ENCODE measurements at places on chromosomes 3 and 15.

GRCh38 chr3:144053121-144053520 is 81.5 kb downstream of the DIPK2A start:
- DNase-seq: peak; percentile 73

- no peak for DNase-seq
Measured at GRCh38 chr15:51864408-51865056, 35.1 kb downstream of the TMOD3 start.

DNA sequence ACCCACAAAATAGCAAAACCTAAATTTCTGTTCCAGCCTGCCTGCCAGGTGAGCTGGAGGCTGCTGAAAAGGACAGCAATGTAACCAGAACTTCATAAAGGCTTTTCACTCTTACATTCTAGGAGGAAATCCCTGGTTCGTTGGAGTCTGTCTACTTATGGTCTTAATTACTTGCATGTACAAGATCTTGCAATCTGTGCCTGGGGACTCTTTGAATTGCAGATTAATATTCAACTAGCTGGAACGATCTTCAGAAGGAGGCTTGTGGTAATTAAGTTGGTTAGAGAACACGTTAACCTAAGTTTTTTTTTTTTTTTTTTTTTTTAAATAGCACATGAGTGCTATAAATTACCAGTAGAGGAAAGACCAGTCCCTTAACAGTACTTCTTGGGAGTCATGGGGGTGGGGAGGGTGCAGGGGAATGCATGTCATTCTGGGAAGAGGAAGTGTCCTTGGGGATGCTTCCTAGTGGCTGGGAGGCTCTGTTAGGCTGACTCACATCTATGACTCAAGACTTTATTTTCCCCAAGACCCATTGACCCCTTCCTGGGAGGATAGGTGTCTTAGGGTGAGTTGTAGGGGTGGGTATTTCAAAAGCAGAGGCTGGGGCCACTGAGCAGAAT is 139.8 kb downstream of the RAB11A start:
- peak; percentile 44 for DNase-seq

DNA sequence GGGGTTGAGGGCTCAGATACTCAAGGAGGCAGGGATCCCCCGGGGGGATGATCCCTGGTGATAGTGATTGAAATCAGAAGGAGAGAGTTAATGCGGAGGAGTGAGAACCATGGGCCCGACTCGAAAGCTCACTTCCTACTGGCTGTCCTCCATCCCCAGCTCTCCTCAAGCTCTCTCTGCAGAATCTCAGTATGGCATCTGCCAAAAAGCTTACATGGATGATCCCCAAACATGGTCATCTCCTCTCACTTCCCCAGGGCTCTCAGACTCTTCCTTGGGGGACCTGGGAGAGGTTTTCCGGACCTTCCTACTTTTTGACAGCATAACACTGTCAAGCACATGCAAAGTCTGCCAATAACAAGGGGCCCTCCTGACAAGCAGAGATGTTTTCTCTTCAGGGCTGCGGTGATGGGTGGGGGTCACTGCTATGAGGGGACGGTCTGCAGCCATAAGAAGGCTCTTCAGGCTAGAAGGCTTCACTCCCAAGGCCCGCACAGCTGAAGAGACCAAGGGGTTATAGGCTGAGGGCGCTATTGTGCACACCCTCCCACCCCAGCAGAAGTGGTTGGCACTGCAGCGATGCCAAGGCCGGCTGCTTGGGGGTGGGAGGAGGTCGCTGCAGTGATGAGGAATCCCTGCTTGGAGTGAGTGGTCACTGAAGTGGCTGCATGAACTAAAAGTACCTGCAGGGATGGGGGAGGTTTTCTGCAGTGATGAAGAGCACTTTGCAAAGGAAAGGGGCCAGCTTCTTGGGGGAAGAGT is 828 bp upstream of the VWA5B2 start:
- DNase-seq: no peak

DNA sequence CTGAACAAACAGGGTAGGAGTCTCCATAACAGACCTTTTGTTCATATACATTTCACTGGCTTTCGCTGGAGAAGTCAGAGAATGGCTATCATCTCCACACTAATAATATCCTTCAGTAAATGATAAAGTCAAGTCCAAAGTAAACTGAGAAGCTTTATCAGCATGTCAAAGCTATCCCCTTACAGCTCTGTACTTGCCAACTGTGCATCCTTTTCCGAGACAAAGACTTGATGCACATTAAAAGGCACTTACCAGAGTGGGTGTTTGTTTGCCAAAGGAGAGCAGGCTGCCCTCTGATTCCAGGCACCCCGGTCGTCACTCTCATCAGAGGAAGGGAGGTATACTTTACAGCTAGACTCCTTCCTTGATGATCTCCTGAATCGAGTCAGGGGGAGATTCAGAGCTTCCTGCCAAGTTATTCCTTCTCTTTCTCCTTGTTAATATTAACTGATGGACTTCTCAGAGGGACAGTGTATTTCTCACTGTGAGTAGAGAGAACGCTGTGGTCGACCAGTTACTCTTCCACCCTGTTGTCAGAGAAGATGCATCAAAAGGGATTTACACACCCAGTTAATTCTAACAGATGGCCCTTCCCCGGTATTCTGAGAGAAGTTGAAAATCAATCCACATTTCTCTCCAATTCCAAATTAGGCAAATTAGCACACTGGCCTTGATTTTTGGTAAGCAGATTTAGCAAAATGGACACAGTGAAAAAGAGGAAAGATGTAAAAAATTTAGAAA is 504.7 kb upstream of the NR2F2 start:
- no peak for DNase-seq

DNA sequence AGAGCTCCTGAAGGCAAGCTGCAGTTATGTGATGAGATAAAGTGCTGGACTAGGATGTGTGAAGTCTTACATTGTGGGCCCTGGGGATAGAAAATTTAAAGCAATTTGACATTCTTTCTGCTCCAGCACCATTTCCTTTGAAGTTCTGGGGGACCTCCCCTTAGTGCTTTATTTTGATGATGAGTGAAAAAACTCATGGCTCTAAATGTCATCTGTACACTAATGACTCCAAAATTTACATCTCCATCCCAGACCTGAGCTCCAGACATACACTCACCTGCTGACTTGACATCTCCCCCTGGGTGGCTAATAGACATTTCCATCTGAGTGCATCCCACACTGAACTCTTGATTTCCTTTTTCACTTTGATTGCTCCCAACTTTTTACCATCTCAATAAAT is 276.4 kb downstream of the EPHB1 start:
- no peak for DNase-seq

DNA sequence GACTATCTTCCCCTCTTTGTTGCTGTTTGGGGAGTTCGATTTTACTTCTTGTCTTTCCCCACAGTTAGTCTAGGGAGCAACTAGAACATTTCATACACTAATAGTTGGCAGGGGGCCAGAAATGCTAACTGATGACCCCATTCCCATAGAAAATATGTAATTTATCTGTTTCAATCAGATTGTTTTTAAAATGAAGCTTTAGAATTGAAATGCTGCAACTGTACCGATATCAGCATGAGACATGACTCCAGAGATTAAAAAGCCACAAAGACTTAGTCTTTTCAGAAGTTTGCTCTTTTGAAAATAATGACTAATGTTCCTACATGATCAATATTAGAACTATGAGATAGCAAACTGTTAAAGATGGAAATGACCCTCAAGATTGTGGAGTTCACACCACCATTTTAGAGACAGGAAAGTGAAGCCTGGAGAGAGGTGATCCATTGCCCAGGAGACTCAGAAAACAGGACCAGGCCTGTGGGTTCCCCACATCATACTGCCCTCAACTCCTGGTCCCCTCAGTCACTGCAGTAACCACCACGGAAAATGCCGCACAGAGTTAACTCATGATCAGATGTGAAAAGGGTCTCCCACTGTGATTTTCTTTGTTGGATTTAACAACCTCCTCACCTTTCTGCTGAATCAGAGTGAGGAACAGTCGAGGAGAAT is 130.3 kb downstream of the CHDH start:
- peak; percentile 29 for DNase-seq

DNA sequence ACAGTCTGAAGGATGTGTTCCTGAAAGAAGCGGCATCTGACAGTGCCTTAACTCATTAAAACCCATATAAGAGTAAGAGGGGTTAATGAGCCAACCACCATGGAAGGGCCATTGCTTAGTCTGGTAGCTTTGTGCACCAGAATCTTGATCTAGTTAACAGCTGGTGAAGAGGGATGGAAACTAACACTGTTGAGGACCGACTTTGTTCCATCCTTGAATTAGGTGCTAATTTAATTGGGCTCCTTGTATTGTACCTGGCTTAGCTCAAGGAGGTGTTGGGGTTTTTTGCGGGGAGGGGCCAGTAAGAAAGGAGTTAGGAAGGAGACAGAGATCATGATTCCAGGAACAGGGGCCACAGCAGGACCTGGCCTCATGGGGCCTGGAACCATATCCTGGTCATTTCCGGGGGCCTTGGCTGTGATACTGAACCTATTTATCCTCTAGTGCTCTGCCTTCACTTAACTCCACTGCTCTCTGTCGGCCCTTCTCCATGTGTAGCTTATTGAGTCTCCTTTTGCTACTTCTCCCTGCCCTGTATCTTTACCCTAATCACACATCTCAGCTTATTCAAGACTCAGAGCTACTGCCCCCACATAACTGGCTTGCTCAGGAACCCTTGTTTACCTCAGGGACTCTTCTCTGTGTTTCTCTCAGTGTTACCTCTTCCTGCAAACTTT is 93.0 kb downstream of the RPL22L1 start:
- no peak for DNase-seq

- DNase-seq: peak; percentile 44
Measured at GRCh38 chr15:79192462-79193036, 90.0 kb upstream of the ANKRD34C start.

DNA sequence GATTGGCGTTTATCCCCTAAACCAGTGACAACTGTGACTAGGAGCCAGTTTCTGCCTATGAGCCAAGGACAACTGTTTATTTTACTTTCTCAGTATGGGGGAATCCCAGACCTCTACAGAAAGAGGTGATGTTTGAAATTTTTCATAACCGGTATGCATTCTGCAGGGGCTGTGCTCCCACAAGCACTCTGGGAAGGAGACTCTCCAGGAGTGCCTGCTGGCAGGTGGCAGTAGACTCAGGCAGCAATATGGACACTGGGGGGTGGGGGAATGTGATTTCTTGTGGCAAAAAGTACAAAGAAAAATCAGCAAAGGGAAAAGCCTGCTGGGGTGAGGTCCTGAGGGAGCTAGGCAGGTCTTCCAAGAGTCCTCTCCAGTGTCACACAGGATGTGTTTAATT is 5.9 kb downstream of the TGM4 start:
- DNase-seq: no peak

- no peak for DNase-seq
Measured at GRCh38 chr3:179710079-179710478, 57.2 kb downstream of the USP13 start.

GRCh38 chr3:84772841-84773240 is 185.9 kb upstream of the CADM2 start:
- DNase-seq: no peak

- no peak for DNase-seq
Measured at GRCh38 chr3:118102737-118103136, 931.9 kb downstream of the IGSF11 start.

- DNase-seq: no peak
Measured at GRCh38 chr3:54966979-54967378, 39.1 kb upstream of the LRTM1 start.

GRCh38 chr3:126416943-126417342 is 22.2 kb downstream of the CFAP100 start:
- DNase-seq: no peak

GRCh38 chr3:72633121-72633520 is 215.1 kb downstream of the SHQ1 start:
- peak; percentile 26 for DNase-seq

All from fibroblast of skin of right quadriceps (primary cell).